Pancreas (tissue), 10 donors: ENCODE measurements at places on chromosomes 7 and 10.

DNA sequence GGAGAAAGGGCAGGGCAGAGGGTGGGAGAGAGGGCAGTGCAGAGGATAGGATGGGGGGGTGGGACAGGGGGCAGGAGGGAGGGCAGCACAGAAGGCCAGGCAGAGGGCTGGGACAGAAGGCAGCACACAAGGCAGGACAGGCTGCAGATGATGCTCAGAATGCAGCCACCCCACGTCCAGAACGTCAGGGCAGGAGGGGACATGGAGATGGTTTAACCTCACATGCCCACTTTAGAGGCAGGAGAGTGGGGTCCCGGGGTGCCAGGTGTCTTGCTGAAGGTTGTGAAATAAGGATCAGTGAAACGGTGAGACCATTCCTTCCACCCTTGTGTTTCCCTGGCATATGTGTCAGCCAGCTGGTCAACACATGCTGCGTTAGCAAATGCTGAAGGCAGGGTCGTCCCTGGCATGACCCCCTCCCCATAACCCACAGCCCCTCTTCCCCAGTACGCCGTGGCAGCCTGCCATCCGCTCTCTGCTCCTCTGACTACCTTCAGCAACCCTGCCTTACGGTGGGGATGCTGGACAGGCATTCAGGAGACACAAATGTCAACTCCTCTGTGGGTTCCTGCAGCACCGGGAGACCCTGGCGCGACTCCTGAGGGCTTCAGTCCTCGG lies 592.1 kb downstream of the DNAJB6 start:
- DNase-seq = no peak

- DNase-seq = no peak
Measured at GRCh38 chr7:4249241-4249640, 432.9 kb upstream of the FOXK1 start.

DNA sequence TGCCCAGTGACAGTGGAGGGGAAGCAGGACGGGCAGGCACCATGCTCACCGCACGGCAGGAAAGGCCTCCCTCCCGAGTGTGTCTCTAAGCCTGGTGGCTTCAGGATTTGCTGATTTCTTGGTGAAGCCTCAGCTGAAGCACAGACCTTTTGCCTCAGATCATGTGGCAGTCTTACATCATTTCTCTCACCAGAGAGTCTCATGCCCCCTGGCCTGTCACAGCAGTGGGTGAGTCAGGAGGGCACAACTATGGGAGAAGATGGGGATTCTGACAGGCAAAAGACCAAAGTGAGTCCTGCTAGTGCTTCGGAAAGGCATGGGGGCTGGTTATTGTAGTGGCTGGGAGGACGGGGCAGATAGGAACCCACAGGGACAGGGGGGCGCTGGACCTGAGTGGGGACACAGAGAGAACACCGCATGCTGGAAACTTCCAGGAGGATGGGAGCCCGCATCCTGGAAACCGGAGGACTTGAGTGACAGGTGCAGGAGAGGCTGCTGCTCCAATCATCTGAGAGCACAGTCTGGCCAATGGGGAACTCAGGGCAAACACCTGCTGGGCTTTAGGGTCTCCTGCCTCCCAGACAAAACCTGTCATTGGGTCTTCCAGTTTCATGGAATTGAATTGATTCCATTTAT lies 166.8 kb downstream of the ADARB2 start:
- DNase-seq = no peak

GRCh38 chr7:158447506-158448171 lies 140.0 kb downstream of the PTPRN2 start:
- DNase-seq = peak; percentile 67

DNA sequence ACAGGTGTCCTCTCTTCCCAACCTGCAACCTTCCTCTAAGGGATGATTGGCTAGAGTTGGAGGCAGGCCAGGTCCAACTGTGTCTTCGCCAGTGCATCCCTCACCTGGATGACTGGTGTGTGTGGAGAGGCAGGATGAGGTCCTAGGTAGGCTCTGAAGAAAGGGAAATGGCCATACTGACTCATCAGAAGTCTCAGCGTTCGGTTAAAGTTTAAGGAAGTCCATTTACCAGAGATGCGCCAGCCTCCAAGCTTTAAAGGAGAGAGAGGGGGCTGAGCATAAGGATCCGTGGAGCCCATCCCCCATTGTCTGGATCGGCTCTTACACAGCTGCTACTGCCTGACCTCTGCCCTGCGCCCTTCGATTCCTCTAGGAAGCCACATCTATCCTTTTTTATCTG lies 4.4 kb downstream of the KEL start:
- no peak for DNase-seq

- DNase-seq = no peak
Measured at GRCh38 chr10:13056456-13057077, 43.4 kb upstream of the OPTN start.

DNA sequence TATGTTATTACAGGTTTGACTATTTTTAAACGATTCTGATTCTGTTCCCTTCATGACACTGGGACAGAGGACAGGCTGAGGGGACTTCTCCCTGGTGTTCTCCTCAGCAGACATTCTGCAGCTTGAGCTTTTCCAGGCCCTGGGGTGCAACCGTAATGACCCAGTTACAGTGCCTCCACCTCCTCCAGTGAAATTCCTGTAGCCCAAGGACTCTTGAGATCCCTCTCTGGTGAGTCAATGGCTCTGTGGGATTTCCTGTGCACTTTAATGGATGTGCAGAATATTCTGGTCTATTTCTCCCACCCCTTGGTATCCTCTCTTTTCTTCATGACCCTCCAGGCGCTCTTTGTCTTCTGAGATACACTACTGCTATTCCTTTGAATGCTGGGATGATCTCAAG lies 319.3 kb downstream of the INHBA start:
- DNase-seq = no peak

DNA sequence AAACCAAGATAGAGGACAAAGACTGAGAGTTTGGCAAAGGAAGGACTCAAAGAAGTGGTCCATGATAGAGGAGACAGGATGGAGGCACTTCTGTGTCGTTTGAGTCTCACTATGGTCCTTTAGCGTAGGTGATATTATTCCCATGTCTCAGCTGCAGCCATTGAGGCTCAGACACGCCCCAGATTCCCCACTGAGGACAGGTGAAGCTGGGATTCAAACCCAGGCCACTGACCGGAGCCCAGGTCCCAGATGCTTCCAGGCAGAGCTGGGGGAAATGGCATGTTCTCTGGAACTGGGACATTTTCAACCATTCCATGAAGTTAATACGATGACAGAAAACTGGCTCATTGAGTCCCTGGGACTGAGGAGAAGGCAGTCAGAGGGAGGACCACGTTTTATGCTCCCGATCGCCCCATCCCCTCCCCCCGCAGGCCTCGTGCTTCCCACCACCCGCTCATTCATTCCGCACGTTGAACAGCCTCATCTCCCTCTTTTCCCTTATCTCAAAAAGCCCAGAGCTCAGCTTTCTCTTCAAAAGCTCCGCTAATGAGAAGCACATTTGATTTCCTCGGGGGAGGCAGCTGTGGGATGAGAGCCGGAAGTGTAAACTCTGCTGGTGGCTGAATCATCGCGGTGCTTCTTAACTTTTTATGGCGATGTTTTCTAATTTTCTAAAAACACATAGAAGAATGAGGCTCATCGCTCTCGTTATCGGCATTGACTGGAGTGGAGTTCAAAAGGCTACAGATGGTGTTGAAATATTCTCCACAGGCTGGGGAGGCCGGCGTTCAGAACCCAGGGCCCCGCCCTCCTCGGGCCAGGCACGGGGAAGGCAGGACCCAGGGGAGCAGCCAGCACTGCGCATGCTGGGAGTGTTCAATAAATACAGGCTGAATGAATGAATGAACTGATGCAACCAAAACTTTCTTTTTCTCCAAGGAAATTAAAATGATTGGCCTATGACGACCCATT lies 64.0 kb downstream of the OAT start:
- DNase-seq = peak; percentile 30

GRCh38 chr7:95478272-95479037 lies 7.3 kb upstream of the ASB4 start:
- DNase-seq = no peak

DNA sequence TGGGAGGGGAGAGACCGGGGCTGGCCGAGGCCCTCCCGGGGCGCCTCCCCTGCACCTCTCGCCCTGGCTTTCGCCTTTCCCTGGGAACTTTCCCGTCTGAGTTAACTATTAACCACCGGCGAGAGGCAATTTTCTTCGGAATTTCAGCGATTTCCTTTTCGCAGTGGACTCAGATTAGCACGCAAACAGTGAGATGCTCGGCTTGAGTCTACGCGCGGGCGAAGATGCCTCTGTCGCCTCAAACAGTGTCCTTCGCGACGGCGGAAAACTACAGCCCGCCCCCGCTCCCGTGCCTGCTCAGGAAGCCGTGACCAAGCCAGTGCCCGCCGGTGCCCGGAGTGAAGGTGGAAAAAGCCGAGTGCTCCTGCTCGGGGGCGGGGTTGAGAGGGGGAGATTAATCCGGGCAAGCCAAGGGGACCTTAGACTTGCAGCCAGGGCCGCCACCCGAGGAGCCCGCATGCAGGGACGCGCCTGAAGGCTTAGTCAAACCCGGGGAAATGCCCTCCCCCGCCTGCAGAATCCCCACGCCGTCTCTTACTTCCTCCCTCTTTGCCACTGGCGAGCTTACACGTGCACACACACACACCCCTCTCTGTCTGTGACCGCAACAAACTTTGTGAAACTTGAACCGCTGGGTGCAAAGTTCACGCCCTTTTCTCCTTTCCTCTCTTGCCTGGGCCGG lies 14.5 kb upstream of the PAX2 start:
- no peak for DNase-seq

GRCh38 chr10:70053841-70054288 lies 1.2 kb downstream of the MACROH2A2 start:
- DNase-seq = peak; percentile 40

GRCh38 chr7:17422966-17423365 lies 124.5 kb downstream of the AHR start:
- no peak for DNase-seq

GRCh38 chr7:157292770-157293412 lies 43.9 kb upstream of the DNAJB6 start:
- DNase-seq = no peak

DNA sequence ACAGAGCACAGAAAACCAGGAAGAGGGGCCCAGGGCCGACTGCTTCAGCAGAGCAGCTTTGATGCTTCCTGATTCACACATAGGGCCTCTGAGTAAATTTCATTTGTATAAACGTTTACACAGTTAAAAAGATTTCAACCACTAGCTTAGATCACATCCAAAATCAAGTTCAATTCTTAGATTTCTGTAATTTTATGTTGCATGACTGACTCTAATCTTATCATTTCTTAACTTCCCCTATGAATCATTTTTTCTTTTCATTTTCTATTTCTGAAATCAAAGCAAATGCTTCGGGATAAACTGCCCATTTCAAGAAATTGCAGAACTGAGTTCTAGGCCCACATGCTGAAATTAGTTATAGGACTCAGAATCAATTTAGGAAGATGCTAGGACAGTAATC lies 224.7 kb downstream of the INHBA start:
- no peak for DNase-seq

GRCh38 chr7:94453898-94454297 lies 55.7 kb upstream of the CASD1 start:
- DNase-seq = no peak
